ENCODE measurements at places on chromosomes 4 and X.

GRCh38 chr4:22498866-22499265 is 17.0 kb downstream of the ADGRA3 start:
- no peak for DNase-seq

- no peak for DNase-seq
Observed at GRCh38 chr4:126851391-126851790, 781.4 kb upstream of the INTU start.

- DNase-seq: no peak
Observed at GRCh38 chr4:80154545-80154933, 42.8 kb upstream of the PRDM8 start.

DNA sequence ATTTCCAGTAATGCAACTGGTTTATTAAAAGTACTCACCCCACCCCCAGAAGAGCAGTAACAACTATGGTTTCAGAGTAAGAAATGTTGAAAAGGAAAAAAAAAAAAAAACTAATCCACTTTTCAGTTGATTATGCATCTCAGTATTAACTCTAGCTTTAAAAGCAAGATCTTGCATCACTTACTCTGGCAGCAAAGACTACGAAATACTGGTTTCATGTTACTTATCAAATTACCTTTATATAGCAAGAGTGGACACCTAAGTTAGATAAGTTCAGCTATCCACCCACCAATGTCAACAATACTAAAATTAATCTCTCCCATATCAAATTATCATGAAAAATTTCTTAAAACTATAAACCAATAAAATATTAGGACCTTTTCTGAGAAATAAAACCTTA is 105.0 kb downstream of the ABCB7 start:
- DNase-seq: no peak

Measured in activated T-cell treated with anti-CD3 and anti-CD28 coated beads for 24 hours (primary cell).